Endodermal cell (in vitro differentiated cells): ENCODE measurements at places on chromosomes 11 and 22. TPM values are rescaled to one million over a fixed set of nuclear protein-coding genes. Genes with fewer than 3 reads are reported as not detected.
A peak's percentile ranks its signal among the peaks of the same experiment; 100 is the strongest.

DNA sequence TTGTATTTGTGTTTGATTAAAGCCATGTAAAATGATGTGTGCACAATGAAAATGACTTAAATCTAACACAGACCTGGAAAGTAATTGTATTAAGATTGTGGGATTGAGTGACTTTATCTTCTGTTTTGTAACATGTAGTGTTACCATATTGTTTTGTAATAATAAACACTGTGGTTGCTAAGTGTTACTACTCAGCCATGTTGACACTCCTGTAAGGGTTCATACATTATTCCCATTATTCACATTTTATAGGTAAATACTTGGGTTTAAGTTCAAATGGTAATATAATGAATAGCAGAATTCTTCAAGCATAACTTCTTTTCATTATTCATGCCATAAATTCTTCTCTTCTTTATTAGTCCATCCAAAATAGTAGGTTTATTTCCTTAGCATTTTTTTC is 69.0 kb downstream of the ZC3H12C start:
- DNase-seq, result no peak

Gene PNPLA3
- total RNA-seq, result 48.1 to 62.4 TPM (median 51.0 TPM) in 3 replicates

Gene GLB1L3
- 1.2 to 2.4 TPM (median 2.3 TPM) in 3 replicates for total RNA-seq

Gene ANO1
- 6.9 and 7.7 TPM in 2 replicates for total RNA-seq

Gene PARVA
- total RNA-seq, result 36.5 and 37.3 TPM in 2 replicates

GRCh38 chr11:117925198-117925925 is 3.8 kb downstream of the TMPRSS13 start:
- DNase-seq, result no peak

GRCh38 chr22:45534339-45535192 is 31.9 kb downstream of the FBLN1 start:
- DNase-seq, result no peak

GRCh38 chr22:38652859-38653258 is 3.3 kb downstream of the FAM227A start:
- DNase-seq, result no peak

DNA sequence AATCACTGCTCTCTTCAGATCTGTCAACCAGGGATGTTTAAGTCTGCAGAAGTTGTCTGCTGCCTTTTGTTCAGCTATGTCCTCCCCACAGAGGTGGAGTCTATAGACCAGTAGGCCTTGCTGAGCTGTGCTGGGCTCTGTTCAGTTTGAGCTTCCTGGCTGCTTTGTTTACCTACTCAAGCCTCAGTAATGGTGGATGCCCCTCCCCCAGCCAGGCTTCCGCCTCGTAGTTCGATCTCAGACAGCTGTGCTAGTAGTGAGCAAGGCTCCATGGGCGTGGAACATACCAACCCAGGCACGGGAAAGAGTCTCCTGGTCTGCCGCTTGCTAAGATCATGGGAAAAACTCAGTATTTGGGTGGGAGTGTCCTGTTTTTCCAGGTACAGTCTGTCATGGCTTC is 27.6 kb upstream of the CASP12 start:
- no peak for DNase-seq

Gene THRSP
- total RNA-seq, result not detected in 3 replicates

GRCh38 chr11:35307221-35307621 is 112.1 kb downstream of the SLC1A2 start:
- no peak for DNase-seq

DNA sequence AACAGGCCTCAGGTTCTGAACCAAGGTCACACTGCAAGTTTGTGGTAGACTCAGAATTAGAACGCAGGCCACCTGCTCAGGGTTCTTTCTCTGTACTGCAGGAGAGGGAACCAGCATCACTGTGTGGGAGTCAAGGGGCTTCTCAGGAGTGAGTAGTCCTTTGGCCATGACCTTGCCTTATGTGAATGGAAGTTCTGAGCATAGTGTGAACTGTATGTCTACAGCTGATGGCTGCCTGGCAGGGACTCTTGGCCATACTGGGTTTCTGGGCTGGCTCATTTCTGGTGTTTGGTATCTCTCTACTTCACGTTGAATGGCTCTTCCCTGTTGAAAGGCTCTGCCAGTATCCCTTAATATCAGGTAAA is 40.1 kb upstream of the TUB start:
- DNase-seq, result no peak

GRCh38 chr22:19213442-19214077 is 35.0 kb upstream of the SLC25A1 start:
- peak; percentile 52 for DNase-seq

Gene SCT
- 5.6 and 6.1 TPM in 2 replicates for total RNA-seq

DNA sequence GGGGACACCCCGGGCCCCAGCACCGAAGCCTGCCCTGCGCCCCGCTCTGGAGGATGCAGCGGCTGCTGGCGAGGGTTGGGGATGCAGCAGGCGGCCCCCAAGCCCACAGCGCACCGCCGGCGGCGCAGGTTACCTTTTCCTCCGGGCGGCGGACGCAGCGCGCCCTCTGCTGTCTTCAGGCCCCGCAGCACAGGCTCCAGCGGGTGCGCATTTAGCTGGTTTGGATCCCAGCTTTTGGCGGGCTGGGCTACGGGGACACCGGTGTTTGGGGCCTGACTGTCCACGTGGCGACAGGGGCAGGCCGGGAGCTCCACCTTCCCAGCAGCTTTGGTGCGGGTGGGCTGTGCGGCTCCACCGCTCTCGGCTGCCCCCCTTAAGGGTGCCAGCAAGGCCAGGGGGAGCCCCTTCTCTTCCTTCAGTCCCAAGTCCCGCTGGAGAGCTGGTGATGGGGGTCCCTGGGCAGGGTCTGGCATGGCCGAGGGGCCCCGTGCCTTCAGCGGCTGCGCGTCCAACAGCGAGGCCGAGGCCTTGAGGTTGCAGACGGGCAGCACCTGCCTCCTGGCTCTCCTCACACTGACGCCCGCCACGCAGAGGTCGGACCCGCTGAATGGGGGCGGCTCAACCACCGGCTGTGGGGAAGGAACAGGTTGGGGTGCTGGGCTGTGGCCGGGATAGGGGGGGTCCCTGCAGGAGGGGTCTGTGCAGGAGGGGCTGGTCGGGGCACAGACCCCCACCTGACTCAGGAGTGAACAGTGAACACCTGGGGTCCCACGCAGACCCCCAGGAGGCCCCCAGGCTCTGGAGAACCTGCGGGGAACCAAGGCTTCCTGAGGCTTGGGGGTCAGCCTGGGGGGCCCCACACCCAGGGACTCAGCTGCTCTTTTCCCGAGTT is 18.0 kb upstream of the IL17REL start:
- DNase-seq, result peak; percentile 94

Gene ANO5
- total RNA-seq, result 3.9 to 9.5 TPM (median 8.9 TPM) in 3 replicates

Gene MS4A7
- total RNA-seq, result not detected in 2 replicates

DNA sequence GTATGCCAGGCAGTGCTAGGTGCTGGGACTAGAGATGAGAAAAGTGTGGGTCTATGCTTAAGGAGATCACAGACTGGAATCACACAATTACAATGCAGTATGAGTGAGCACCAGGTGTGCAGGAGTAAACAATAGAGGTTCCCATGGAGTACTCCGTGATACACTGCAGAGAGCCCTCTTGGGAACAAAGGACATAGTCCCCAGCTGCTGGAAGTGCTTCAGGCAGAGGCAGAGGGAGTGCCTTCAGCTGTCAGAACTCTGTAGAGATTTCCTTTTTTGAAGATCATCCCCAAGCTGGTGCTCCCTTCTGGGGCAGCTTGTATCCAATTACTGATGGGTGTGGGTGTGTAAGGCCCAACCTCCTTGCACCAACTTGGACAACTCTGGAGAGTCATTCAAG is 143.5 kb upstream of the PLET1 start:
- no peak for DNase-seq

DNA sequence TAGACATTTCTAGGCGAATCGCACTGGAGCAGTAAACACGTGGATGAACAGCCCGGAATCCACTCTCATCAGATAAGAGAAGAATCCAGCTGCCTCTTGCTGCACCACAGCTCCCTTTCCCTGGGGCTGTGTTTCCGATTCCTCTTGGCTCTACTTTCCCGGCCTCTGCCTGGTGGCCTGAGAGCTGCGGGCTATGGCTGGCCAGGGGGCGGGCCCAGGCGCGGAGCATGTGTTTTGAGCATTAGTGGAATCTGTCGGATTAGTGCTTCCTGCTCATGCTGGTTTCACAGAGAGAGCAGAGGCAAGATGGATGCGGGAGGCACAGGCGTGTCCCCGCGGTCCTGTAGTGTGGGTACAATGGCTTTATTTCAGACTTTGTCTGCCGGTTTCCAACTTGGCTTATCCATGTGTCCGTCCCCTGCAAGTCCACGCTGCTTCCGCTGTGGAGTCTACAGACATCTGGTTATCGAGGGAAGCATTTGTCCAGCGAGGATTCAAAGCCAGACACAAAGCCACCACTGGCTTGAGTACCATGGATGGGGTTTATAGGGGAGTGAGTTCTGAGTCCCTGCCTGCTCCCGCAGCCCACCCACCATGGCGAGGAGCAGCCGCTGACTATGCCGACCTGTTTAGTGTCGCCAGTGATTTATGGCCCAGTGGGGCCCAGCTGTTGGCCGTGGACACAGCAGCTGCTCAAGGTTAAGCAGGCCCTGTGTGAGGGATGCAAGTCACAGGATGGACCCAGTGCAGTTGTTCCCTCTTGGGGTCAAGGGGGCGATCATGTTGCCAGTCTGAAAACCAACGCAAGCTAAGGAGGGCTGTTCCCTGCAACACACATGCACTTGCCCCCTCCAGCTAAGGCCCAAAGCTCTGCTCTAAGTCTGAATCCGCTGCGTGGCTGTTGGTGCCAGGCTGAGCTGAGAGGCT is 43.3 kb upstream of the EP300 start:
- DNase-seq, result peak; percentile 86
